ENCODE measurements at places on chromosomes 12 and 14.
A peak's percentile ranks its signal among the peaks of the same experiment; 100 is the strongest.

DNA sequence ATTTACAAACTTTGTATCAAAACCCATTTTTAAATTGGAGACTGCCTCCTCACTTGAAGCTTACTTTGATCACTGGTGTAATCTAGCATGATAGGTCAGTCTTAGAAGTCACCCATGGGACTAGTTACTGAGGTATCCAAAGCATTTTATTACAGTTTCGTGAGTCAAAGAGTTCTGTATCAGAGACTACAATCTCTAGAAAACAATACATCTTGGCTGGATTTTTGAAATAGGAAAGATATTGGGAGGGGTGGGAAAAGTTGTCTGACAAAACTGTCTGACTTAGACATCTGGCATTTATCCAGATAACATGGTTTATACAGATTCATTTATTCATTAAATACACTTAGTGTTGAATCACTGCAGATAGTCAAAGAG lies 173.5 kb upstream of the PDZRN4 start:
- no peak for DNase-seq

DNA sequence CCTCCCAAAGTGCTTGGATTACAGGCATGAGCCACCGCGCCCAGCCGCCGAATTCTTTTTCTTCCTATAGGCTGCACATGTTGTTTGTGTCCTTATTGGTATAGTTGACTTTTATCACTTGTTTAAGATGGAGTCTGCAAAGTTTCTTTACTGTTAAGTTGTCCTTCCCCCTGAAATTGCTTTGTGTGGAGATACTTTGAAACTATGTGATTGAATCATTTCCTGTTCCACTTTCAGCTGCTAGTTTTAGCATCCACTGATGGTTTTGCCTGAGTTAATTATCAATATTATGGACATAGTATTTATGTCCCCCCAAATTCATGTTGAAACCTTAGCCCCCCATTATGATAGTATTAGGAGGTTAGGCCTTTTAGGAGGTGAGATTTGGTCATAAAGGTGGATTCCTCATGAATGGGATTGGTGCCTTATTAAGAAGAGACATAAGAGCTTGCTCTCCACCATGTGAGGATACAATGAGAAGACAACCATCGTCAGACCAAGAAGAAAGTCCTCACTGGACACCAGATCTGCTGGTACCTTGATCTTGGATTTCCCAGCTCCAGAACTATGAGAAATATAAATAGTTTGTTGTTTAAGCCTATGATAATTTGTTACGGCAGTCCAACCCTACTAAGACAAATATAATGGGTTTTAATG lies 34.9 kb downstream of the PPHLN1 start:
- DNase-seq = no peak

- no peak for DNase-seq
Measured at GRCh38 chr12:2641207-2641606, 153.6 kb upstream of the FKBP4 start.

DNA sequence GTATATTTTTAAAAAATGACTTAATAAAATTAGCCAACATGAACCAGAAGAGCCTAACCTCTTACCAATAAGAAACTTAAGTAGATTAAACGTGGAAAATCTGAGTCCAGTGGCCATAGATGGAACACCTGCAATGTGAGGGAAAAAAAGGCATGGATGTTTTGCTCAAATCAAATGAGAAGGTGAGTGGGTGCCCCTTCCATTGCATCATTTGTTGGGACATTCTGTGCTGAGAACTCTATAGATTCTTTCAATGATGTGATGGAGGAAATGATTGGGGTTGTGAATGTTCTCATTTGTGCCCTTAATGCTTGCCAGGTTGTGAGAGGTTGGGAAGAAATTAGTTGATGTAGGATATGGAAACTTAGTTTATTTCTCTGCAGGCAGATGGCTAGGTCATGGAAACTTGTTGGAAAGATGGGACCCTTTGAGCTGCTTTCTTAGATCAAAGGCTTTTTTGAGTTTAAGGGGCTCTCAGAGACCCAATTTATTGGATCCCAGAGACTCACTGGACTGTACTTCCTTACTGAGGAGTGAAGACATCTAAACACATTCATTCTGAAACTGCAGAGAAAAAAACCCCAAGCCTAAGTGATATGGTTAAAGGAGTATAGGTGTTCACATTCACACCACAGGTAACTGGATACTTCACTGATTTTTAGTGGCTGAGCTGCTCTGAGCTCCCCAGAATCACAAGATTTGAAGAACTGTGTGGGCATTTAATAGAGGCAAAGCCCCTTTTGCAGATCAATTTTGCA lies 95.9 kb downstream of the DACT1 start:
- no peak for DNase-seq

- peak; percentile 52 for DNase-seq
Measured at GRCh38 chr12:57214398-57214781, 2.2 kb upstream of the NXPH4 start.

- no peak for DNase-seq
Measured at GRCh38 chr12:107759410-107759809, 1.5 kb downstream of the PRDM4 start.

All from stimulated activated CD4-positive, alpha-beta T cell treated with anti-CD3 and anti-CD28 coated beads, Interleukin-2, amount 100 ng/mL, for 4 hours (primary cell).